Activated T-cell treated with anti-CD3 and anti-CD28 coated beads, Interleukin-2, amount 50 U/mL, for 72 hours (primary cell): ENCODE measurements at places on chromosomes 6 and 20. TPM values are rescaled to one million over a fixed set of nuclear protein-coding genes. Genes with fewer than 3 reads are reported as not detected.
A peak's percentile ranks its signal among the peaks of the same experiment; 100 is the strongest.

The ZFP64 gene
- total RNA-seq: 11.6 TPM

The SLC16A10 gene
- total RNA-seq: 6.5 TPM

DNA sequence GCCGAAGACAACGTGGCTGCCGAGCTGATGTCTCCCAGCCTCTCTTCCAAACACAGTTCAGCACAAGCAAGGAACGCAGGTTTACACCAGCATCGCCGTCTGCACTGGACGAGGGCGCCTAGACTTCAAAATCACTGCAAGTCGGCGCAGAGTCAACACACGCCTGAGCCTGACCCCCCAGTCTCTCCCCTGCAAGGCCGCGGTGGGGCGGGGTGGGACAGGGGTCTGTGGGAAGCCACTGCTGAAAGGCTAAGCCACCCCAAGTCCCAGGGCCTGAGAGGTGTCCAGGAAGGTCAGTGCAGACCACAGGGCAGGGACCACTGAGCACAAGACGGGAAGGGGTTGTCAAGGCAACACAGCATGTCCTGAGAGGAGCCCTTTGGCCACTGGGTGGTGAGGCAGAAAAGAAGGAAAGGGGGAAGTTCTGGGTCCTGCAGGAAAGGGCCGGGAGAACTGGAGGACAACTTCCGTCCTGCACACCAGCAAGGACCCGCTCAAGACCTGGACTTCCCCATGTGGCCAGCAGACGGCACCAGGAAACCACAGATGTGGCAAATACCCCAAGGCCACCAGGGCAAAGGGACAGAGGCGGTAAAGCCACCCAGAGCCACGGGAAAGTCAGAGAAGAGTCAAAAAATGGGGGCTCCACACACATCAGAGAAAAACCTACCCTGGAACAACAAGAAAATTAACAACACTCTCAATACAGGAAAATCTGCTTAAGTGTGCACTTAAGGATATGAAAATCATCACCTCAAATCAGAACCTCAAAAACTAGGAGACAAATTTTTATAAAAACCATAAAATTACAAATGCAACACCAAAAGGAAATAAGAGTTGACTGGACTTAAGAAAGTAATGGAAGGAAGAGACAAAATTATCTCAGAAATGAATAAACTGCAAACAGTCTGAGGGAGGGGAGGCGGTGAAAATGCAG lies 84.8 kb downstream of the TAF4 start:
- DNase-seq: no peak

The NOP56 gene
- 392 TPM for total RNA-seq

DNA sequence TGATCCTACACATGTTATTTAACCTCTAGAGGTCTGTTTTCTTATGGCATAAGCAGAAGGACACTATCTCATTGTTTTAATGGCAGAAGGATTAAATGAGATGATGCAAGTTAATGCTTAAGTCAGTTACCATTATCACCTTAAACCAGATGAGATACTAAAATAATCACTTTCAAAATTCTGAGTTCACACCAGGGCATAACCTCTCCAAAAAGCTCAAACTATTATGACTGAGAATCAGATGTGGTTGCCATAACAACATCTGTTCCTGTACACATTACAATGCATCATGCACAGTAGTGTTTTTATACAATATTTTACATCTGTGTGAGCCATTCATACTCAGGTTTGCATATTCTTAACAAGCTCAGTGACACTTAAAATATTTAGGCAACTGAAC lies 10.2 kb downstream of the ADNP start:
- no peak for DNase-seq

GRCh38 chr20:47665221-47665991 lies 119.9 kb downstream of the SULF2 start:
- DNase-seq: no peak

The LIN28B gene
- not detected for total RNA-seq

- DNase-seq: no peak
Observed at GRCh38 chr6:65999288-65999791, 292.3 kb upstream of the EYS start.

GRCh38 chr6:20237677-20238460 lies 25.6 kb upstream of the MBOAT1 start:
- no peak for DNase-seq

The IL17A gene
- total RNA-seq: 2.8 TPM

GRCh38 chr6:134004714-134005113 lies 47.7 kb downstream of the SLC2A12 start:
- DNase-seq: no peak

DNA sequence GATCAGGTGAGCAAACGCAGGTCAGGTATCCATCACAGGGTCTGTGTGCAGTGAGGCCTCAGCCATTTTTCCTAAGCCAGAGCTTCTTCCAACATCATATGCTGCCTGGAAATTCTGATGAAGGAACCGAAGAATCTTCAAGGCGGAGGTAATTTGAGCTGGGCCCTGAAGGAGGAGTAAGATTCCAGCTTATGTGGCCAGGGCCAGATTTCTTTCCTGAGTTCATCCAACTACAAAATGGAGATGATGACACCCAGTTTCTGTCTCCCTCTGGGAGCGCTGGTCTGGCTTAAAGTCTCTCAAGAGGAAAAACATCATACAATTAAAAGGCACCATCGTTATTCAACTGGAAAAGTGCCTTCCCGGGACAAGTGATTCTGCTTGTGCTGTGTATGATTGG lies 6.9 kb upstream of the MANBAL start:
- no peak for DNase-seq

The ZNF334 gene
- total RNA-seq: 1.1 TPM

DNA sequence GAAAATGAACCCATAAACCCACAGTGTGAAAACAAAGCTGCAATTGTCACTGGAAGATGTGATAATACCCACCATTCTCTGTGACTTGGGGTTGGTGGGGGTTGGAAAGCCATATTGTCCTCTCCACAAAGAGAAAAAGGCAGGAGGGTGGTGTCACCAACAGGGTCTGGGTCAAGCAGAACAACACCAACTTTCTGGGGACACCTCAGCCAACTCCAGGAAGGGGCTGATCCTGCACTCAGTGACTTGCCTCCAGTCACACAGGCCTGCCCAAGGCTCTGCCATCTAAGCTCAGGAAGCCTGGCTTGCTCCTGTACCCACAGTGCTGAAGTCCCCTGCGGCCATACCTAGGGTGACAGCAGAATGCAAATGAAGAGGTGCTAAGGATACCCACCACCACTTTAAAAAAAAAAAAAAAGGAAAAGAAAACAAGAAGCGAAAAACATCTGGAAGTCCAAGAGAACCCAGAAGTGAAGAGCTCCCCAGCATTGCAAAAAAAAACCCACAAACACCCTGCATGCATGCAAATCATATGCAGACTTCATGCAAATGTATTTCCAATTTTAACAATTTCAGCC lies 110.6 kb downstream of the PREX1 start:
- DNase-seq: no peak

- DNase-seq: no peak
Observed at GRCh38 chr20:33019465-33020277, 11.8 kb upstream of the BPIFB6 start.

GRCh38 chr6:38144365-38144945 lies 324.9 kb downstream of the ZFAND3 start:
- no peak for DNase-seq

The WASF1 gene
- total RNA-seq: 2.6 TPM

DNA sequence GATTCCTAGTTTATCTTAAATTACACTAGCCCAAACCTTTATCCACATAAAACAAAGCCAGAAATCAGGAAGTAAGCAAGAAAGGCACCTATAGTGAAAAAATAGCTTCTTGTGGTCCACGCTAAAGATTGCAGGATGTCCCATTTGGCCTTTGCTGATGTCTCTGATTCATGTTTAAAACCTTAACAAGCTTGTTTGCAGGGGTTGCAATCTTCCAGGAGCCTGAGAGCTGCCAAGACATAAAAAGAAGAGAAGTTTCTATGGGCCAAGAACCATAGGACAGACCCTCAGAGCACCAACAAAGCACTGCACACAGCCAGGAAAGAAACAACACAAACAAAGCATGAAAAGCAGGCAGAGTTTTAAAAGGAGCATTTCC lies 49.4 kb downstream of the ADAT2 start:
- DNase-seq: no peak

The RIPPLY2 gene
- total RNA-seq: not detected

DNA sequence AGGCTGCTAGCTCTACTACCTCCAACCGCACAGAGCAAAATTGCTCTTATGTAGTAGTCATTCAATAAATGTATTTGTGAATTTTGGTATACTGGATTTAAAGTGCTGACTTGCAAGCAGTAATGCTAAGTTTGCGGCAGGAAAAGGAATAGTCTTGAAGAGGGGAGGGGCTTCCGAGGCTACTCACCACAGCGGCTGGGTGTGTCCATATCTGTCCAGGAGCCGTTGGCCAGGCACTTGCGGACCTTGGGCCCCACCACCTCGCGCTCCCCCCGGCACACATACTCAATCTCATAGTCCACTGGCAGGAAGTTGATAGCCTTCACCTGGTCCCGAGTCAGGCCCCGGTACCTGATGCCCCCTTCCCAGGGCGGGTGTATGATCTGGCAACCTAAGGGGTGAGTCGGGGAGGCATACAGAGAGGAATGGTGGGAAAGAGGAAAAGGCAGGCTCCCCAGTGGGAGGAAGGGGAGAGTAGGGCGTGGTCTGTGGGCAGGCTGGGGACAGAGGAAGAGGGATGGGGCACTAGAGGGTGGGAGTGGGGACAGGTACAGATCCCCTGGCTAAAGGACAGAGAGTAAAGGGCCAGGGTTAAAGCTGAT lies 1.7 kb downstream of the GABBR1 start:
- DNase-seq: no peak

The SLC12A5 gene
- 3.2 TPM for total RNA-seq

DNA sequence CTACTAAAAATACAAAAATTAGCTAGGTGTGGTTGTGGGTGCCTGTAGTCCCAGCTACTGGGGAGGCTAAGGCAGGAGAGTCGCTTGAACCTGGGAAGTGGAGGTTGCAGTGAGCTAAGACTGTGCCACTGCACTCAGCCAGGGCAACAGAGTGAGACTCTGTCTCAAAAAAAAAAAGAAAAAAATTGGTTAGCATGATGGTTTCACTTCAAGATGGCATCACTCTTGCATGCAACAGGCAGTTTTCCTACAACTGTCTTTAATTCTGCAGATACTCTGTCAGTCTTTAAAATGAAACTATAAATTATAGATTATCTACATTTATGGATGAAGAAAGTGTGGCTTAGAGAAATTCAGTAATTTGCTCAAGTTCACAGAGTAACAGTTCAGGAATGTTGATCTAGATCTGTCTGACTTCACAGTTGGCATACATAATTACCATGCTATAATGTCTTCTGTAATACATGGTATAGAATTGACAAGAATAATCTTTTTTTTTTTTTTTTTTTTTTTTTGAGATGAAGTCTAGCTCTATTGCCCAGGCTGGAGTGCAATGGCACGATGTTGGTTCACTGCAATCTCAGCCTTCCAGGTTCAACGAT lies 27.0 kb downstream of the ITCH start:
- no peak for DNase-seq

DNA sequence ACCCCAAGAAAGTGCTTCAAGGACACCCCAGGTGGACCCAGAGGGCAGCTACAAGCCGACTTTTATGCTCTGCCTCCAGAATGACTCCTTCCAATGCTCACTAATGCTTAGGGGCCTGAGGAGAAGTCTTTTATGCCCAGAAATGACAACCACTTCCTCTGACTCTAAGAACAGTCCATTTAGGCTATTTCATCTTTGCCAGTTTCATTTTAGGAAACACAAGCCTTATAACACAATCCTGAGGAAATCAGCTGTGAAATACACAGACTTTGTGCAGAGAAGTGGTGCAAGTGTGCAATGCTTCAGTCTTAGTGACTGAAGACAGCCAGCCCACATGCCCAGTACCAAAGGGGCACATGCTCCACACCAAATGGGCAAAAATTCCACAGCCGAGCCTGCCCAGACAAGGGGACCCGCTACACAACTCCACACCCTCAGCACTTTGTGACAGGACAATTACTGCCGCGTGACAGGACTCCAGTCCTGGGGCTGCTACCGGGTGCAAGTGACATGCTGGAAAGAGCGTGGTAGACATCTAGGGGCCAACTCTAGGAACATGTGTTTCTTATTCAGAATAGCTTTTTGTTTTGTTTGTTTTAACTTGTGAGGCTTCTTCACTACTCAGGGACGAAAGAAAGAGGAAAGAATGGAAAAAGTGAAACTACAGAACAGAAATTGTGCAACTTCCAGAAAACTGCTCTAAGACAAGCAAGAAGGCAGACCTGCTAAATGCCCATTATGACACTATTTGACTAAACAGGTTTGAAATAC lies 28.2 kb upstream of the PLAGL1 start:
- peak; percentile 15 for DNase-seq

DNA sequence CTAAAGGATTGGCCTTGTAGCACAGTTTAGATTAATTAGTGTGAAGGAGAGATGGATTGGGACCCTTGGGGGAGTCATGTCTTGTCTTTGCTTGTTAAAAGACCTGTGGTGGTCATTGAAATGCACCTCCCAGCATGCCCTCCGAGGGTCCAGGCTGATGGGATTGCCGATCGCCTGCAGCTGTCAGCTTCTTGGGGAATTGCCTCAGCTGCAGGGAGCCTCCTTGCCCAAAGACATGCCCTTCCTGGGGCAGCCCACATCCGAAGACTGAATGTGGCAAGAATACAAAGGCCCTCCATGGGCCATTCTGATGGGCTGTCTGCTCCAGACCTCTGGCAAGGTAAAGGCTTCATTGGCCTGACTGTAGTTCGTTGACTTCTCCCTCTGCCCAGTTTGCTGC lies 150.7 kb downstream of the FARS2 start:
- no peak for DNase-seq

The MEI4 gene
- not detected for total RNA-seq

DNA sequence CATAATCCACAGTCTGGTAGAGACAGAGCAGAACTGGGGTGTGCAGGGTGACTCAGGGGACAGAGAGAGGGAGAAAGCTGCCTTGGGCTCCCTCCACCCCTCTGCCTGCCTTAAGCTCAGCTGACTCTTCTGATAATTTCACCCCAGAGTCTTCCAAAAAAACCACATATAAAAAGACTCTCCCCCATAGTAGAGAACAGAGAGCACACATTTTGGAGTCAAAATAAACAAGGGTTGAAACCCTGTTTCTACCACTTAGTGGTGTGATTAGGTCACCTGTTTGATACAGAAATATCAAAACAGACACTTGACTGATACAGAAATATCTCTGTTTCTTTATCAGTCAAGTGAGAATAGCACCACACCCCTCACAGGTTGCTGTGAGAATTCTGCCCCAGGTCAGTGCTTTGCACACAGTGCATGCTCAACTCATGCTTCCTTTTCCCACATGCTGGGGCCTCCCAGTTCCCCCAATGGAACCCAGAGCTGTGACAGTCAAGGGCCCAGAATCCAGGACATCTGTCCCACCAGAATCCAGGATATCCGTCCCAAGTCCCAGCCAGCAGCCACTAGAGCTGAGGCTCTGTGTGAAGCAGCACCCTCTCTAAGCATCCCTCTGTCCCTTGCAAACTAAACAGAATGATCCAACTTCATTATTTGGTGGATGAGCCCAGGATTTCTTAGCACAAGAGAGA lies 1.2 kb downstream of the TREML2 start:
- DNase-seq: peak; percentile 51

GRCh38 chr20:36197271-36197670 lies 39.0 kb upstream of the AAR2 start:
- DNase-seq: no peak

- no peak for DNase-seq
Observed at GRCh38 chr6:168088161-168089053, 9.4 kb upstream of the FRMD1 start.

GRCh38 chr6:72739368-72739779 lies 117.5 kb downstream of the KCNQ5 start:
- DNase-seq: no peak

- no peak for DNase-seq
Observed at GRCh38 chr6:133969285-133969920, 16.4 kb downstream of the TBPL1 start.

The NCOA7 gene
- total RNA-seq: 59.6 TPM

The HCK gene
- total RNA-seq: 1.1 TPM

The PLCG1 gene
- 221 TPM for total RNA-seq
